ENCODE measurements at places on chromosomes 1 and 21.

DNA sequence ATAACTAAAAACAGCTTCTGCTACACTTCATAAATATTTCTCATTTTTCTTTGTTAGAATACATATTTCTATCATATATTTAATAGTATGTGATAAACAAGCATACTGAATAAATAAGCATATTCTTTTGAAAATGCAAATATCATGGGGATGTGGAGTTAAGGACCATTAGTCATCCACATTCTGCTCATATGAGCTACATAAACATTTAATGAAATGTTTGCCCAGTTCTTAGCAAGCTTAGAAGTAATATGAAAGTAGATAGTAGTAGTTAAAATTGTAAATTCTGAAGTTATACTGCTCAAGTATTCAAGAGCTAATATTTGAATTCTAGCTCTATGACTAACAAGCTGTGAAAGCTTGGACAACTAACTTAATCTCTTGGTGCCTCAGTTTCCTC, 10.1 kb upstream of the GORAB start:
- no peak for DNase-seq

GRCh38 chr1:234690872-234691271, 80.9 kb upstream of the IRF2BP2 start:
- DNase-seq: no peak

DNA sequence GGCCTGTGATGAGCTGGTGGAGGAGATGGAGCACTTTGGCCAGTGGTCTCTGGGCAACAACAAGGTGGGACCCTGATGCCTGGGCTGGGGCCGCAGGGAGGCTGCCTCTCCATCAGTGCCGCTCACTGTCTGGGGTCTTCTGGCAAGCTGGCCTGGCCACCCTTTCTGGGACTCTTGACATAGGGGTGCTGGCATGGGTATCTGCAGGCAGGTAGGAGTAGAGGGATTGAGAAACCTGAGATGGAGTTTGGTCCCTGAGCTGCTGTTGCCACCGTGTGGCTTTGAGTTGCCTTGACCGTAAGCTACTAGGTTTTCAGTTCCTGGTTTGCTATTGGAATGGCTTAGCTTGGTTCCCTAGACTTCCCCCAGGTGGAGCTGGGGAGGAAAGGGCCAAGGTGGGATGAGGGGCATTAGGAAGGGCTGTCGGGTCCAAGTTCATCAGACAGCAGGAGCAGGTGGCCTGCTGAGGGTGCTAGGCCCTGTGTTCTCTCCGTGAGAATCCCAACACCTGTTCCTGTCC, 13.2 kb upstream of the MFN2 start:
- DNase-seq: no peak

- DNase-seq: no peak
Observed at GRCh38 chr1:232940262-232940661, 10.1 kb upstream of the NTPCR start.

- DNase-seq: no peak
Observed at GRCh38 chr1:53644496-53644895, 94.5 kb downstream of the GLIS1 start.

- no peak for DNase-seq
Observed at GRCh38 chr1:115592264-115592663, 49.5 kb upstream of the VANGL1 start.

GRCh38 chr1:47226121-47226838, 5.7 kb downstream of the TAL1 start:
- DNase-seq: no peak

GRCh38 chr1:29631361-29631760, 395.0 kb downstream of the PTPRU start:
- no peak for DNase-seq

DNA sequence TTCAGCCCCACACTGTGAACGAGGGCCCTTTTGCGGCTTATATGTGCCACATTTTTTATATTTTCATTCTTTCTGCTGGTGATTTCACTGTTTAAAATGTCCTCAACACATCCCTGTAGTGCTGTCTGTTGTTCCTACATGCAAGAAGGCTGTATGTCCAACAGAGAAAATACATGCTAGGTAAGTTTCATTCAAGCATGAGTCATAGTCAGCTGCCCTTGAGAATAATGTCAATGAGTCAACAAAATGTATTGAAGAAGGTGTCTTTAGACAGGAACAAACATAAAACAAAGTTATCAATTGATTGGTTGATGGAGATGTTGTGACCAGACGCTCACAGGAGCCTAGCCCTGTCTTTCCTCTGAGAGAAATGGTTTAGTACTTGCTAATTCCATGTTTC, 553.4 kb downstream of the PLPP3 start:
- no peak for DNase-seq

GRCh38 chr1:115331558-115332331, 6.3 kb downstream of the NGF start:
- no peak for DNase-seq

GRCh38 chr21:25441835-25442234, 165.4 kb downstream of the MRPL39 start:
- DNase-seq: no peak

DNA sequence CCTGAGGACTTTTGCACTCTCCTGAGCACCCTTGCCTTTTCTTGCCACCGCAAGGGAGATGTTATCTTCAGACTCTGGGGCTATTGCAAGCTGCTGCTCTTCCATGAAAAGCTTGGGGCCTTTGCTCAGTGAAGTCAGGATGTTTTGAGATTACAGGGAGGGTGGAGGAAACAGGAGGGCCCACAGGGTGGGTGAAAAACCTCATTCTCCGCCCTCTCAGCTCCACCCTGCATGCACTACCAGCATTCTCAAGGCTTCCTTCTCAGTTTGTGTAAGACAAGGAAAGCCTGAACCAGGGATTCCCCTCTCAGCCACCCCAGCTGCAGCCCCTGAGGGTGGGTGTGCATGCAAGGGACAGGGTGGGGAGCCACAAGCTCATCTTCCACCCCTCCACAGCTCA, 25.8 kb upstream of the ZNF648 start:
- DNase-seq: no peak

DNA sequence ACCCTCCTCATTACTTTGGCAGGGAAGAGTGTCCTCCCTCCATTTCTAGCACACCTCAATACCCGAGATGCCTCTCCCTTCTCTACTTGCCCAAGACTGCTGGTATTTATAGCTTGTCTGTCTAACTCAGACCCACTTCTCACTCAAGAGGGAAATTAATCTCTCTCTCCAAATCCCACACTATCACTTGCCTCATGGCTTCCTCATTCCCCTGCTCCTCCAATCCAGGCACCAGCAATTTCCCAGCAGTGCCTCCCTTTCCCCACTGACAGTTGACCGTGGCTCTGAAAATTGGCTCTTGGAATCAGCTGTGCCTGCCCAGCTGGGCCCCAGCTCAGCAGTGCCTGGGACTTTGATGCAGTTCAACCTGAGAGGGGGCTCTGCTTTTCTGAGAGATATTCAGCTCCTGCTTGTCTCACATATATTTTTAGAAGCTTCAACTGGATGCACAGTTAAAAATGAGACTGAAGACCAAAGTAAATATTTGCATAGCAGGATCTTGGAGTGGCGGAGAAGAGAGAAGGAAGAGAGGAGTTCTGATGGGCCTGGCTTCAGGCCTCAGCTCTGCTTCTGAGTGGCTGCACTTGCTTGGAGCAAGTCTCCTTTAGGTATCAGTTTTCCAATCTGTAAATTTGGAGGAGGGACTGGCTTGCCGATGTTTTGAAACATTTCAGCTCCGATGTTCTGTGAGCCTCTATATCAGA, 81.1 kb upstream of the SPATA6 start:
- no peak for DNase-seq

- no peak for DNase-seq
Observed at GRCh38 chr21:41627428-41627827, 119.5 kb upstream of the TMPRSS2 start.

GRCh38 chr1:113389359-113389952, 859 bp upstream of the MAGI3 start:
- DNase-seq: no peak

DNA sequence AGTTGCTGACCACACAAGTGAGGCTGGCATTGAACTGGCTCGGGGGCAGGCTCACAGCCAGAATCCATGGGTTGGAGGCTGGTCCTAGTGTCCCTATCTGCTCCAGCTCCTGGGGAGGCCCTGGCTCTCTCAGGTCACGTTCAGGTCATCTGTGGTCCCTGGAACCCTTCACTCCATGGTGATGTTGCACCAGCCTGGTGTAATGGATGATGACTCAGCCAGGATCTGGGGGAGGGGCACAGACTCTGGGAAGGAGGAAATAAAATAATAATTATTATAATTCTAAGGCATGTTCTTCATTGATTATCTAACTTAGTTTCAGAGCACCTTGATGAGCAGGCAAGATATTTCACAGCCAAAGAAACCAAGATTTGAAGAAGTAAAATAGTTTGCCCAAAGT, 26.6 kb upstream of the FCRL4 start:
- no peak for DNase-seq

GRCh38 chr1:236748268-236748870, 46.7 kb upstream of the MTR start:
- DNase-seq: no peak

- DNase-seq: no peak
Observed at GRCh38 chr1:201360901-201361651, 16.4 kb downstream of the TNNT2 start.

Measured in AG20443 (cell line).